ENCODE measurements at places on chromosomes 6 and 20.

GRCh38 chr6:167236239-167236571 is 54.9 kb upstream of the UNC93A start:
- DNase-seq = no peak

DNA sequence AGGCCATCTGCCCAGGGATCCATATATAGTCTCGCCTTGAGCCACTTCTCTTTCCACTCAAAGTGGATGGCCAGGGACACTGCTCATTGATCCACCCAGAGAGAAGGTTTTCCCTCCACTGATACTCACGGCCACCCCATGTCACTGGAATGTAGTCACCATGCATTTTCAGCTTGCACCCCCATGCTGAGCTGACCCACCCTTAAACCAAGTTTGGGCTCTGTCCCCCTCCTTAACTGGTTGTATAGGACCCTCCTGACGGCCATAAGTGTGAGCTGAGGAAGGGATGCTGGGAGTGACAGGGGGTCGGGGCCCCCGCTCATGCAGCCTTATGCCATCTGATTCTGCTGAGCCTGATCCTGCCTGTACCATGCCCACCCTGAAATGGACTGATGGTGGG is 25.7 kb downstream of the SUMO4 start:
- DNase-seq = no peak

- DNase-seq = no peak
Observed at GRCh38 chr20:609371-609964, 641 bp downstream of the TCF15 start.

DNA sequence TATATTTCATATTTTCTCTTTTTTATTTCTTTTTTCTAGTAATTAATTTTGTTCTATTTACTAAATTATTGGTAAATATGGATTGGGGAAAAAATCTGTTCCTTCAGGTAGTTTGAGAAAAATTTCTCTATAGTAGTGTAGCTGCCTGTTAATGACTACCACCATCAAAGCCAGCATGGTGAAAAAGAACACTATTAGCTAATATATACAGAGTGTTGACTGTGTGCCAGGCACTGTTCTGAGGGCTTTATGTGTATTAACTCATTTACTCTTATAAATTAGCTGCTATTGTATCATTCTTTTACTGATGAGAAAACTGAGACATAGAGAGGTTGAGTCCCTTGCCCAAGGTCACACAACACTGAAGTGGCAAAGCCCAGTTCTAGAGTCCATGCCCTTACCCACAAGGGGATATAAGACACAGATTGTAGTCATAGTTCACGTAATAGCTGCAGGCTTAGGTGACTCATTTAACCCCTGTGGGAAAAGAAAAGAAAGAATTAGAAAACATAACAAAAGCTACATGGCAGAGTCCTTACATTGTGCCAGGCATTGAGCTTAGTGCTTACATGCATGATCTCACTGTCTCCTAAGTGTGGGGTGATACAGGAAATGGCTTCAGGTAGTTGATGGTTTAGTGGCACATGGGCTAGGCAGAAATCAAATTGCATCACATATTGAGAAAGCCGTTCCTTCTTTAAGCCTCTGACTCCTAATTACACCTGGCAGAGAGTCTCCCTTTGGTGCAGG is 12.2 kb upstream of the AKIRIN2 start:
- DNase-seq = no peak

DNA sequence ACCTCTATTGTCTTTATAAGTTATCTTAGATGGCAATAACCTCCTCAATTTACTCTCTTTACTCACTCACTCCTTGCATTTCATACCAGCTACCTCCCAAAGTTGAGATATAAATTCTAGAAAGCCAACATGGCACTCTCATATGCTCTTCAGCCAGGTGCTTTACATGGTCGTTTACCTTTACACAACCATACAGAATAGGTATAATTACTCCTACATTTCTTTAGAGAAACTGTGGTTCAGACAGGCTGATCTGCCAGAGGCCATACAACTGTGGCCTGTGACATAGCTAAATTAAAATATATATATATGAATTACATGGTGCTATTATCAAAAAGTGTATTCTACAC is 45.7 kb downstream of the HBS1L start:
- DNase-seq = no peak

DNA sequence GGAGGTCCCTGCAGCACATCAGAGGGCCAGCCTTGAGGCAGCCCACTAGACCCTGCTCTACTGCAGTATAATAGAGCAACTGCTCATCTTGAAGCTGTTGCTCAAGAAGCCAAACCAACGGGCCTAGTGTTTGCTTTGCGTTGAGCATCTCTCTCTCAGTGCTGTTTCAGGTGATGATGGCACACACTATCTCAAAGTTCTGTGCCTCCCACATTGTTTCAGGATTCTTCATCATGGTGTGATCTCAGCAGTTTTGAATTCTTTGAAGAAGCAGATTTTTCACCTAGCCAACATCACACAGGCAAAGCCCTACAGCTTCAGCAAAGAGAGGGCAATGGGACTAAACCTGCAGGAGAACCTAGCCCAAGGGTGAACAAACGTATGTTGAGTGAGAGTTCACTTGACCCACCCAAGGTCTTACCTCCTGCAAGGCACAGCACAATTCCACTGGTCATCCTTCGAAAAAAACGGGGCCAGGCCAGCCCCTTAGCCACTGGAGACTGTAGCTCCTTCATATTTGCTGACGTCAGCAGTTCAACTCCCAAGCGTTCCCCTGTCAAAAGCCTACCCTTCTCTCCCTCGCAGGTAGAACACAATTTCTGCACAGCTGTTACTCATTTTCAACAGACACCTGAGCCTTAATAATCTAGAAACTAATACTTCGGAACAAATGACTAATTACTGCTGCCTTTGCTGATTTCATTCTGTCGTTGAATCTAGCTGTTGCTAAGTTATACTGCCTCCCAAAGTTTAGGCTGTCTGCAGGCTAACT is 15.8 kb downstream of the MYB start:
- no peak for DNase-seq

DNA sequence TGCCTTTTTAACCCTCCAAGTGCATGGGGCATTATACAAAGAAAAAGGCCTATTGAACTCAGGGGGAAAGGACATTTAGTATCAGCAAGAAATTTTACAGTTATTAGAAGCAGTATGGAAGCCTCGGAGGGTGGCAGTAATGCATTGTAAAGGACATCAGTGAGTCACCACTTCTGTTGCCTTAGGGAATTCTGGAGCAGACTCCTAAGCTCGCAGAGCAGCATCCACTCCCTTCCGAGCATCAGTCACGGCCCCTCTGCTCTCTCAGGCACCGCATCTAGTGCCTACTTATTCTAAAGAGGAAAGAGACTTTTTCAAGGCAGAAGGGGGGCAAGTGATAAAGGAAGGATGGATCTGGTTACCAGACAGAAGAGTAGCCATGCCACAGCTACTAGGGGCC is 296.5 kb downstream of the RNGTT start:
- DNase-seq = no peak

DNA sequence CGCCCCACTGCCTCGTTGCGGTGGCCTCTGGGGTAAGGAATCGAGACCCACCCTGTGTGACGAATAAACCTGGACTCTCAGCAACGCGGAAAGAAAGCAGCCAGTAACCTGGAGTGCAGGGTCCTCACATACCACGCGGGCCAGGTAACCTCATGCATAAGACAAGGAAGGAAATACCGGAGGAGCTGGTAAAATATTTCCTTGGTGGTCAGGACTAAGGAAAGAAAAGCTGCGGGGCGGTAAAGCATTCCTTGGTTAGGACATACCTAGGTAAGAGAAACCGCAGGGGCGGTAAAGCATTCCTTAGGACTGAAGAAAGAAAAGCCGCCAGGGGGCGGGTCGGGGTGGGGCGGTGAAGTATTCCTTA is 80.7 kb downstream of the SYTL3 start:
- no peak for DNase-seq

DNA sequence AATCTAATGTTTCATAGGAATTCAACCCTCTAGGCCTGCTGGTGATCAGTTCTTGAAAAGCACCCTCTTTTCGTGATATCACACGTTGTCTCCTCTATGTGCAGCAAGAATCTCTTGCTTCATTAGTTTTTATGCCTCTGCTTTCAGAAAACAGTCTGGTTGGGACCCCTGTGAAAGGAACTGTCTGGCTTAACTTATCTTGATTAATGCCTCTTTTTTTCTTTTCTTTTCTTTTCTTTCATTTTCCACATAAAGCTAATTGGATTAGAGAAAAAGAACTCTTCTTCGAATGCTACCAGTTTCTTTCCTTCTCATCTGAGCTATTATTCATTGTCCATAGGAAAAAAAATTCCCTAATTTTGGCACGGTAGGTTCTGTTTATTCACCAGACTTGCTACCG is 21.3 kb downstream of the ZNF311 start:
- DNase-seq = no peak

DNA sequence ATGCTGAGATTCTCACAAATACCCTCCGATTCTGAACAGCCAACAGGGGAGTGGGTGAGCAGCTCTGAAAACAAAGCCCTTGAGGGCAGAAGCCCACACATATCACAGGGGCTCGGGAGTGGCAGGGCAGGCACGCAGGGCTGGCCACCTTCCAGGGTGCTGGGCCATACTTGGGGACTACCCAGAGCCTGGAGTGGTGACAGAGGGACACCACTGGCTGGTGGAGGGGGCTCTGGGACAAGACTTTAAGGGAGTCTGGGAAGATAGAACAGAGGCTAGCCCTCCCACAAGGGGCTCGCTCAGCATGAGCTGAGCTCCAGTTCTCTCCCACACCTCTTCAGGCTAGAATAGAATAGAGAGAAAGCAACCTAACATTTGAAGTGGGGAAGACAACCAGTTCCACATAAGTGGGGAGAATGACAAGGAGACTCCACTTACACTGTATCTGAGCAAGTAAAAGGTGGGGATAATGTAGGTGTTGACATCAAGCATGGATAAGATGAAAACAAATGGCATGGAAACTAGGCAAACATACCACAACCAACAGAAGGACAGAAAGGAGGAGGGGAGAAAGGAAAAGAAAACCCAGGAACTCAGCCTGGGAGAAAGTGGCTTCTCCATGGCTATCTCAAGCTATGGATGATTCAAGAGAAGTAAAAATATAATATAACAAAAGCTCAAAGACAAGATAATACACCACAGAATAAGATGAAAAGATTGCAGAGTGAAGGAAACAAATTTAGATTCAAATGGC is 7.0 kb downstream of the PPIL1 start:
- DNase-seq = no peak
